ENCODE measurements at places on chromosomes 6 and 20.

- DNase-seq: no peak
Measured at GRCh38 chr20:62193079-62194025, 10.5 kb downstream of the MTG2 start.

GRCh38 chr6:138800377-138801150, 4.7 kb downstream of the ECT2L start:
- DNase-seq: no peak

DNA sequence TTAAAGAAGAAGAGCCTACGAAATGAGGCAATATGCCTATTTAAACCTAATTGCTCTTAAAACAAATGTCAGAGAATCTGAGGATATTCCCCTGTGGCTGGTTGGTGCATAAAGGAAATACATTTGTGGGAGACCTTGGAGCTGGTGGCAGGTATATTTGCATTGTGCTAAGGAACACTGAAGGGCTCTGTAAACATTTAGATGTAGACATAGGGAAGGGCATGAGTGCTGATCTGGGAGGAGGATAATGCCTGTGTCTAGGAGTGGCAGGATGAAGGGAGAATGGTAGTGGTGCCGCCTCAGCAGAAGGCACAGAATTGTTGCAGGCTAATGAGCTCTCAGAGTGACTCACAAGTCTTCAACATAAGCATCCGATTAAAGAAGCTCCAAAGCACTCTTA, 85.8 kb downstream of the CD164 start:
- no peak for DNase-seq

DNA sequence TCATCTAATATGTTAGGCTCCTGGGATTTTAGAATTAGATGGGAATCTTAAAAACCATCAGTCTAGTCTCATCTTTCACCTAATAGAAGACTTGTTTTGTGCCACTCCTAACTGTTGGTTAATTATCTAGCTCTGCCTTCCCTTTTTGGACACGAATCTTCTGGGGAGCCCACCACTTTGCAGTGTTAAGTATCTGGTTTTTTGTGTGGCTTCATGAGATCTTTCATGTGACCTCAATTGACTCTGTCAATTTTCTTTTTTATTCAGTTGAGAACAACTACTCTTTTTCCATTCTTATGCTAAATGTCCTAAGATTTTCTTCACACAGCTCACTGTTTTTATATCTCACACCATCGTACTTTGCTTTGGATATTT, 16.9 kb downstream of the TBPL1 start:
- no peak for DNase-seq

GRCh38 chr6:139748353-139749146, 374.1 kb upstream of the CITED2 start:
- DNase-seq: no peak

- DNase-seq: no peak
Measured at GRCh38 chr6:89874438-89874837, 19.8 kb upstream of the GJA10 start.

DNA sequence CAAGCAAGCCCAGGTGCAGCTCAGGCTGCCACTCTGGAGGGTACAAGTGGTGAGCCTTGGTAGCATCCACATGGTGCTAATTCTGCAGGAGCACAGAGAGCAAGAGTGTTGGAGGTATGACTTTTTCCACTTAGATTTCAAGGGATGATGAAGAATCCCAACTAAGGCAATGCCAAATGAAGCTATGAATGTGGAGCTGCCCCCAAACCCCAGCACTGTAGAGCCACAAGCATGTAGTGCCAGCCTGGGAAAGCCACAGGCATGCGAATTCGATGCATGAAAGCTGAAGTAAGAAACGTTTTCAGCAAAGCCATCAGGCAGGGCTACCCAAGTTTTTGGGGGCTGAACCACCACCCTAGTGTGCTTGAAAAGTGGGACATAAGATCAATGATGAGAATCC, 251.1 kb downstream of the HAO1 start:
- no peak for DNase-seq

DNA sequence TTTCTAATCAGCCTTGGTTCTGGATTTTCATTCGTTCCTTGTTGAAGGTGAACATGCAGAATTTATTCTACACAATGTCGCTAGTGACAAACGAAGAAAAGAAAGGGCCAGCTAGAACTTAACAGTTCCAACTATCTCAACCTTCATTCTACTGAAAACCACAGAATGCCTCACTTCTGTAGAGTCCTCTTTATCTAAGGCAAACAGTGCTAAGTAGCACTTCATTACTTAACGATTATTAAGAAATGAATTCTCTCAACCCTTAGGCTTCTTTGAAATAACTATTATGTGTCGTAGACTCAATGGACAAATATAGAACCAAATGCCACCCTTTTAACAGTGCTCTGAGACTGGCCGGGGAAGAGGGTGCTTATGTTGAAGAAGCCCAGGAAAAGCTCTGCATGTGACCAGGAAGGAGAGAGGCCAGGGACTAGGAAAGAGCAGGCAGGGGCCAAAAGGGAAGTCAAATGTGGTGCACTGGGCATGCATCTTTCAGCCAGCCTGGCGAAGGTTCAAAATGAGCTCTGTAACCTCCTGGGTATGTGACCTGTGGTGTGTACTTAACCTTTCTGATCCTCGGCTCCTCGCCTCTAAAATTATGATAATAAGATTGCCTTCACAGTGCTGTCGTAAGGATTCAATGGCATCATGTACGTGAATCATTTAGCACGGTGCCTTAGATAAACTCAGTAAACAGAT, 55.4 kb upstream of the BMP2 start:
- DNase-seq: no peak

DNA sequence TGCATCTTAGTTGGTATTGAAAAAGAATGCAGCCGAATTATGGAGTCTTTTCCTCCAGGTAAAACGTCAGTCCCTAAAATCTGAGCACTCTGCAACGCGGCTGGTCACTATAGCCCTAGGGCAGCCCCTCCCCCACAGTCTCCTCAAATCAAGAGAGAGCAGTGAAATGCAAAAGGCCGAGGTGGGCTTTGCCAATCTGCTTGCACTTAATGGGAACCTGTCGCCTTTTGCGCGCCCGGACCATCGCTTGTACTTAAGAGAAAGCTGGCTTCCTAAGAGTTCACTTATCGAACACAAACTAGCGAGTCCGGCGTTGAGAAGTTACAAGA, 447 bp downstream of the MCM3 start:
- DNase-seq: peak; percentile 59

DNA sequence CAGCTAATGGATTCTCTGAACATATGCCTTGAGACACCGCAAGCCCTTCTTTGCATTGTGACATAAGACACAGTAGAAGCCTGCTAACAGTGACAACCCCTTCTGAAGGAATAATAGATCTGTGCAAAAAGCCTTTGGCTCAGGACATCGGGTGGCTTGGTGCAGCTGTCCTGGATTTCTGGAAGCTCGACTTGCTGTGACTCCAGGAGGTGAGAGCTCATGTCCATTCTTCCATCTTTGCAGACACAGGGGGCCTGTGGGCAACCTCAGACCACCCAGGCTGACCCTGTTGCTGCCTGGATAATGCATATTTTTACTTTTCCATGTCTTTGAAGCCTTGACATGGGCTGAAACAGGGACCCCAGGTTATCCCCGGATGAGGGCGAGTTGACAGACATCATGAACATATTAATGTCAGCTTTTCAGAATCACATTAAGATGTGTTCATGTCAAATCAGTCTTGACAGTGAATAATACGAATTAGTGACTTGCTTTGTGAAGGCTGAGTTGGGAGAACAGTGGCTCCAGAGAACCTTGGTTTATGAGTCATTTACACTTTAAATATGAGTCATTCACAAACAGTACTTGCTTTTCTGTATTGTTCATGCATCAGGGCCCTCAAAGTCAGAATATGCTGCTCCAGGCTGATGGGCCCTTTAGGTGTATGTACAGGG, 66.8 kb upstream of the IYD start:
- DNase-seq: no peak

DNA sequence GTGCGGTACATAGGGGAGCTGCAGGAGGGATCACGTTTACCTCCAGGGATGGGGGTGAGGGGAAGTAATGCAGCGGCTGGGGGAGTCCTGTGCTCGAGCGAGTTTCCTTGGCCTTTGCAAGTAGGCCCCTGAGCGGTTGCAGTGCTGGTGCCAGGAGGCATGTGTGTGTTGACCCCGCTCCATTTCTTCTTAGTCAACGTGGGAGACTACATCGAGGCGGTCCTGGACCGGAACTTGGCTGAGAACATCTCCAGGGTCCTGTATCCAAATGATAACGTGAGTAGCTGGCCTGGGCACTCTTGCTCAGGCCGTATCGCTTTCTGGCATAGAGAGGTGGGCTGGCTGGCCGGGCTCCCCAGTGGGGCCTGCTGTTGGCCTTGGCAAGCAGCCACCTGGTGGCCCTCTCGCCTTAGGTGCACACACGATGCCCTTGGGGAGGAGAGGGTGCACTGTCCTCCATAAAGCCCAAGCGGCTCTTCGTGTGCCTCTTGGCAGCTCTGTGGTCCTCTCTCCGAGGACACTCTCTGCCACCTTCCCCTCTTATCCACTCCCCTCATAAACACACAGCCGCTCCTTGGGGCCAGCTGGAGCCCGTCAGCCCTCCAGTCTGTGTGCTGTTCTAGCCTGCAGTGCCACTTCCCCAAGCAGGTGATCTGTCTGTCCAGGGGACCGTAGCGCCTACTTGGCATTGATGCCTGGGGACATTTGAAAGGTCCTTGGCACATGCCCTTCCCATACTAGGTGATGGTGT, 29.3 kb downstream of the PYGB start:
- DNase-seq: no peak

DNA sequence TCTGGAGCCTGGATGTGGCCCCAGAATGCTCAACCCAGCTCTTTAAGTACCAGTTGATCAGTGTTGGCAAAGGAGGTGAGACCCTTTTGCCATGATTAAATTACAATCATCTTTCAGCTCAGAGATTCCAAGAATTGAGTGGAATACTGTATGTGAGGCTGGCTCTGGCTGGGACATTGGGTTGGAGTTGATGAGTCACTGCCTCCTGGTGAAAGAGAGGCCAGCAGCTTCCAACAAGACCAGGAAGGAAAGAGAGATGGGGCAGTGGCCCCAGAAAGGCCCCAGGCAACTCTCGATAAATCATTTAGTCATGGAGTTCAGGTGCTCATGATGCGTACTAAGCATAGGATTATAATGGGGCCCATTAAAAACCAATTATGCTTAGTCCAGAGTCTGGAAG, 2.1 kb downstream of the TGM6 start:
- DNase-seq: no peak

DNA sequence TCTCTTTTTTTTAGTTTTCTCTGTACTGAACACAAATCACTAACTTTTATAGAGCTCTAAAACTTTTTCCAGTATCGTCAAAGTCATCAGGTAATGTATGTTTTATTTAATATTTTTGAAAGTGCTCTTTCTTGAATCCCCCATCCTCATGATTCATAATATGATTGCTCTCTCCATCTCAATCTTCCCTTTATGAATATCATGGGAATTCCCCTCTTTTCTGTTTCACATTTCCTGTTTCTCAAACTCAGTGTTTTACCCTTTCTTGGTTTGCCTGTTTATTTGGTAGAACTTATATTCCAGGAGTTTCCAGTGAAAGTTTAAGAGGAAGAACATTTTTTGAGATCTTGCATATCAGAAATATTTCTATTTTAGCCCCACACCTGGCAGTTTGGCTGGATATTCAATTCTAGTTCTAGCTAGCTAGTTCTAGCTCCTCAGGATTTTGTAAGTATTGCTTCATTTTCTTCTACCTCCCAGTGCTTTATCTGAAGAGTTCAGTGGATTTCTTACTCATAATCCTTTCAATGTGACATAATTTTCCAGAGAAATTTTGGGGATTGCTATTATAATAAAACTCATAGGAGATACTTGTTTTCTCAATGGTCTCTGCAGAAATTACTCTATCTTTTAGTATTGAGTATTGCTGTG, 6.1 kb upstream of the C6orf58 start:
- no peak for DNase-seq

DNA sequence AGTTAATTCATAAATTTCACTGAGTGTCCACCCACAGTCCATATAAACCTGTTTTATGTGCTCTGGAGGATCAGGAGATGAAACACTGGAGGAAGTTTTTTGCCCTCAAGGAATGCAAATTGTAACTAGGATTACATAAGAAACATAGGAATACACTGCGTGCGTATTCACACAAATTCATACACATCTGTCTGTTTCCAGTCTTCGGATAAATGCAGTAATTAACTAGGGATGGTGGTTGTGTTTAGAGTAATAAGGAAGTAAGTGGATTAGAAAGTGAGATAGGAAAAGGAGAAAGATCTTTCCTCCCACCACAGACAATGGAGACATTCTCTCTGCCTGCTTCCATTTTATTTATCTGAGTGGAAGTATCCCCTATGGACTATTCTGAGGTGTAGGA, 35.7 kb upstream of the POPDC3 start:
- no peak for DNase-seq

GRCh38 chr6:129364037-129364436, 345.9 kb downstream of the ARHGAP18 start:
- DNase-seq: no peak

GRCh38 chr6:16394632-16395031, 156.2 kb downstream of the GMPR start:
- DNase-seq: no peak
